Kidney capillary endothelial cell (primary cell): ENCODE measurements at places on chromosomes 5 and 9.

DNA sequence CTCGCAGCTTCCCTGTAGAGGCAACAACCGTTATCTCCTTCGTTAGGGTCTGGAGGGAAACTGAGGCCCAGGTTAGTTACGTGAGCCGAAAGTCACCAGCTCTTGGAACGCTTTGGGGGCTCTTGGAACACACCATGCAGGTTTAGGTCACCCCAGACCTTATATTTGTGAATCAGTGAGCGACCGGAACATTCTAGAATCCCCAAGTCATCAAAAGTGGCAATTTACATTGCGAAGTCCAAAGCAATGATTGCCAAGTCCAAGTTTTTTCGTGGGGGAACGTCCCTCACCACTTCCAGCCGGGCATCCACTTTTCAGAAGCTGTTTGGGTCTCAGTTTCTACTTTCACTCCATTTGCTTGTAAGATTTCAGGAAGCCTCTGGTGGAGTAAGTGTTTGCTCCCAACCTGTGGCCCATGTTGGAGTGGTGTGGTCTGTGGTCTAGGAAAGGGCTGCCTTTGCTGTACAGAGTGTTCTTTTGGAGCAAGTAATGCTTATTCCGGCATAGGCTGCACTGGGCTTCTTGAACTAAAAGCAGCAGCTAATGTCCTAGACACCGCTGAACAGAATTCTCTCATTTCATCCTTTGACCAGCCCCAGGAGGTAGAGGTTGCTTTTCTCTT is 32.8 kb upstream of the SPRY4 start:
- no peak for DNase-seq

DNA sequence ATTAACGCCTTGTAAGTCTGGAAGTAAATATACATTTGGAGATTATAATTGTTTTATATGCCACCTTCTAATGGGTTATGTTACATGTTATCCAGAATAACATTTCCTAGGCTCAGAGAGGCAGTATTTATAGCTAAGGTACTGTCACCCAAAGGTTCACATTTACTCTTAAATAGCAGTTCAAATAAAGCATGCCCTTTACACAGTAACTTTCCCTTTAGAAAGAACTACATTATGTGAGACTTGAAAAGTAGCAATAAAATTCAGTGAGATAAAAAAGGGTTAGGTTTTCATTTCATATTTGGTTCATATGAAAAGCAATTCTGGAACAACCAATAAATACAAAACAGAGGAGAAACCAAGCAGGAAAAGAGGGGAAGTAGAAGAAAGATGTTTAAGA is 35.1 kb downstream of the SKIC3 start:
- no peak for DNase-seq

GRCh38 chr5:67199859-67200258 is 3.3 kb upstream of the CD180 start:
- no peak for DNase-seq

- no peak for DNase-seq
Measured at GRCh38 chr5:151224372-151224771, 480 bp upstream of the CCDC69 start.

DNA sequence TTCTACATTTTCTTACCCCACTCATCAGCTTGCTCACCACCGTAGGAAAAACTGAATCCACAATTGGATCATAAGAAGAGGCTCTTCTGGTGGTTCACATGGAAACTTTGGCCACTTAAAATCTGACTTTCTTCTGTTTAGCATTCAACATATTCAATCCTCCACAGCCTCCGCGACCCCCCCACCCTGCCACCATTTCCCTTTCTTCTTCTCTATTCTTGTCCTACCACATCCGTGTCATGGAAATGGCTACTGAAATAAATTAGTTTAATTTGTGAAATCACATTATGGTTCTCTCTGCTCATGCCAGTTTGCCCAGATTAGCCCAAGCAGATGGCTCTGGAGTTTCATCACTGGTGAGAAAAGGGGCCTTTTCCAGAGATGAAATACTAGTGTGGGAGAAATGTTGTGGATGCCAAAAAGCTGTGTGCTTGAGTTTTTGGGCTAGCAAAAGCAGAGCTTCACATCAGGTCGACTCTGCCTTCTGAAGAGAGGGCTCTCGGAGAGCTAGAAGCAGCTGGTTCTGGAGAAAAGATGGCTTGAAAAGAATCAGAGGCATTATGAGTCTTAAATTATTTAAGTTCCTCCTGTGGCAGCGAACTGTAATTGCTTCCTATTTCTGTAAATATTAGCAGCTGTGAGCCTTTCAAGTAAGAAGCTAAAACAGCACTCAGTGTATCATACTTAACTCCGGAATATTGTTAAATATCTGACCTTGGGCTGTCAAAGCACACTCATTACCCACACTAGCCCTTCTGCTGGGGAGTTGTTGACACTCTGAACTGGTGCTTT is 107.1 kb downstream of the MAT2B start:
- DNase-seq = no peak

GRCh38 chr5:162436055-162436454 is 368.5 kb downstream of the GABRG2 start:
- no peak for DNase-seq

DNA sequence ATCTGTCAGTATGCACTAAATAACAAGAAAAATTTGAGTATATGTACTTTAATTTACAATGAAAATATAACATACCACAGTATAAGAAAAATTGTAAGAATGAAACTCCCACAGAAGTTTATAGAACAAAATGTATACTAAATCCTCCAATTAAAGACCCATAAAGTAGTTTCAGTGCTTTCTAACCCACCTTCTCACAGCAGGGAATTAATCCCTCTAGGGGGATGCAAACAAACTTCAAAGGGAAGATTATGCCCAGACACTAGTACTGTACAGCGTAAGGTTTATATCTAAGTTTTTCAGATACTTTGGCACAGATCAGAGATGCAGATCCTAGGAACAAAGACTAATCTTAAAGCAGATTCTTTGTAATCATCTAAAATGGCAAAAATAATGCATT is 57.2 kb downstream of the DENND1A start:
- no peak for DNase-seq

GRCh38 chr5:175207321-175208040 is 236.5 kb downstream of the DRD1 start:
- DNase-seq = no peak

DNA sequence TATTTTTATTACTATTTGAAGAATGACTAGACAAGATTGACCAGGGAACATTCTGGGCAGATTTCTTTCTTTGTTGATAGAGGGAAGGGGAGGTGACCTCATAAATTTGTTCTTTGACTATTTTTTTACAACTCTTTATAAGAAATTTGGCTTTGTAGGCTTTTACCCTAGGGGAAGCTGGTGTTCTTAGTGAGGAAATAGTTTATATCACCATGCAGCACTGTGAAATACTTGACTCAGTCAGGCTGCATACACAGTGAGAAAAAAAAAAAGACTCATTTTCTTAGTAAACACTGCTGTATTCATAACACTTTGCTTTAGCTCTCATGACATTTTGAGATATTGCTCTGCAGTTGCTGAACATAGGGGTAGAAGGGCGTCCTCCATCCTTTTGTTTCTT is 336.6 kb upstream of the PIK3R1 start:
- no peak for DNase-seq

GRCh38 chr9:133471551-133472276 is 7.2 kb downstream of the SLC2A6 start:
- DNase-seq = no peak

DNA sequence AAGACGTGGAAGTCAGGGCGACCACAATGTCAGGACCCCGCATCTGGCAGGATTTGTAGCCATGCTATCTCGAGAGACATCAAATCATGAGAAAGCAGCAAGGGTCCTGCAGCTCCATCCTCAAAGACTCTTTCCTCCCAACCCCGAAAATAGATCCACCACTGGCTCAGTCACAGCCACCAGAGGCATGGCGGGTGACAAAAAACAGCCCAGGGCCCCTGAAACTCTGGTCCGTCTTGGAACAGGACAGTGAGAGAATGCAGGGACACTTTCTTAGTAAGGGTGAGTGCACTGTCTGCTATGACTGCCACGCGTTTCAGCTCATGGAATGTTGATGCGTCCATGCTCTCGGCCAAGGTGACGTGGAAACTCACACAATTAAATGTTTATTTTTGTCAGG is 220.9 kb downstream of the IRX2 start:
- no peak for DNase-seq

GRCh38 chr5:109936996-109937395 is 247.3 kb downstream of the MAN2A1 start:
- no peak for DNase-seq

GRCh38 chr5:27778121-27778520 is 739.7 kb upstream of the CDH9 start:
- no peak for DNase-seq
